H4 (cell line): ENCODE measurements at places on chromosomes 6 and 20.
A peak's percentile ranks its signal among the peaks of the same experiment; 100 is the strongest.

DNA sequence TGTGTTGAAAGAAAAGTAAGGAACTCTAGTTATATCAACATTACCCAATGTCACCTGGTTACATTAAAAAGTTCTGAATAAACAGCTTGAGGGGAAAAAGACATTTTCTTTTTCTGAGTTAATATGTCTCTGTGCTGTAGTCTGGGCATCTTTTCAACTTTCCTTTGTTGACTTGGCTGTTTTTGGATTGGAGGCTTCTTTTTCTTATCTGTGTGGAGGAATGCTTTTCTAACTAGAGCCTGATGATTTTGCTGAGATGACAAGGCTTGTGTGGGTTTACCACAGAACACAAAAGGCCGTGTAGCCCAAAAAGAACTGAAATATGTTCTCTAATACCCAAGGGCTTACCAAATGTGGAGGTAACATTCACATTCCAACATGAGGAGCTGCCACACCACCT lies 161.8 kb downstream of the KCNQ5 start:
- DNase-seq = no peak

DNA sequence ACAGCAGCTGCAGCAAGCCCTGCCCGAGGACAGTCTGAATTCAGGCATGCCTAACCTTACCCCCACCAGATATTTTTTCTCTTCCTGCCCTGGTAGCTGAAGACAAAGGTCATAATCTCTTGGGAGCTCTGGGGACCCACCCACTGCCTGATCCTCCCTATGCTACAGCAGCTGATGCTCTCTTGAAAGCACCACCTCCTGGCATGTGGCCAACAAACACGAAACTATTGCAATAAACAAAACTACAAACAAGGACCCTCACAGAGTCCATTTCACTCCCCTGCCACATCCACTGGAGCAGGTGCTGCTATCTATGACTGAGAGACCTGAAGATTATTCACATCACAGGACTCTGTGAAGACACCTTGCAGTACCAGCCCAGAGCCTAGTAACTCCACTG lies 238.5 kb upstream of the HS3ST5 start:
- DNase-seq = no peak

DNA sequence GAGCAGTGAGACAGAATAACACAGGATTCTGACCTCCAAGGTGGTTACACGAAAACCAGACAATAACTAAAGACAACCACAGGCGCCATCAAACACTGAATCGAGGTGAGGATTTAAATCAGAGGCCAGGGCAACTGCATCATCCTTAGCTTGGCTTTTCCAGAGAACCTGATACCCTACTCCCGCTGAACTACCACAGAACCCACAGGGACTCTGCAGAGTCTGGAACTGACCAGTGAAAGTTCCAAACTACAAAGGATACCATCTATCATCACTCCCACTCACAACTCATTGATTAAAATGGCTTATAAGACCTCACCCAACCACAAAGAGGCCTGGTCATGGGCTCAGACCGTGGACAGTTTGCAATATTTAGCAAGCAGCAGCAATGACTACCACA lies 85.0 kb downstream of the BFSP1 start:
- DNase-seq = no peak

DNA sequence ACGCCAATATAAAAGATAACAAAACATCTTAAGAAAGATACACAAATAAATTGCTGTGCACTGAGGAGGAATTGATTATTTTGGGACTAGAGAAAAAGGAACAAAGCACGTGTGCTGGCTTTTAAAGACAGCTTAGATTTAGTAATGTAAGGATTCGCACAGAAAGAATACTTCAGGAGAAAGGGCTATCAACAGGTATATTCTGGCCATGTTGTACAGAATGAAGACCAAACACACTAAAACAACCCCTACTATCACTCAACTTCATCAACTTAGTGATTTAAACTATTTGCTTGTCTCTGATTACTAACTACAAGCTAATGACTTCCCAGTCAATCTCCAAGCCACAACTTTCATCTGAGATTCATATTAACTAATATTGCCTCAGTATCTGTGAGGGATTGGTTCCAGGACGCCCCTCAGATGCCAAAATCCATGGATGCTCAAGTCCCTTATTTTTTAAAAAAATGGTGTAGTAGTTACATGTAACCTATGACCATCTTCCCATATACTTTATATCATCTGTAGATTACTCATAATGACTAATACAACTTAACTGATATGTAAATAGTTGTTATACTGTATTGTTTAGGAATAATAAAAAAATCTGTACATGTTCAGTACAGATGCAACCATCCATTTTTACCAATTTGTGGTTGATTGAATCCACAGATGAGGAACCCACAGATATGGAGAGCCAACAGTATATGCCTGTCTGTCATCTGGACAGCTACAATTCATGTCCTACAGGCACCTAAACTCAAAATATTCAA lies 4.5 kb downstream of the DEK start:
- no peak for DNase-seq

DNA sequence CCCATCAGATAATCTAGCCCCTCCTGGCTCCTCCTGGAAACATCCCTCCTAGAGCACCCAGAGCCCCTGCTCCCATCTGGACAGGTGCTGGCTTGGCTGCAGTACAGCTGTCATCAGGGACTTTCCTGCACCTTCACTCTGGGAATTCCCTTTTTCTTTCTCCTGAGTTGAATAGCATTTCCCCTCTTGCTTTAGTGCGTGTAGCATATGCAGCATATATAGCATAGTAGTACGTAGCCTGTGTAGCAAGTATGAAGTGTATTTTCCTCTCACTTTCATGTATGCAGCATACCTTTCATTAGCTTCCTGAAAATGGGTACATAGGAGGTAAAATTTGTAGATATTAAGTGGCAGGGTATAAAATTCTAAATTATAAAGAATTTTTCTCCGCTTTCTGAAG lies 352.9 kb downstream of the ESR1 start:
- DNase-seq = no peak

DNA sequence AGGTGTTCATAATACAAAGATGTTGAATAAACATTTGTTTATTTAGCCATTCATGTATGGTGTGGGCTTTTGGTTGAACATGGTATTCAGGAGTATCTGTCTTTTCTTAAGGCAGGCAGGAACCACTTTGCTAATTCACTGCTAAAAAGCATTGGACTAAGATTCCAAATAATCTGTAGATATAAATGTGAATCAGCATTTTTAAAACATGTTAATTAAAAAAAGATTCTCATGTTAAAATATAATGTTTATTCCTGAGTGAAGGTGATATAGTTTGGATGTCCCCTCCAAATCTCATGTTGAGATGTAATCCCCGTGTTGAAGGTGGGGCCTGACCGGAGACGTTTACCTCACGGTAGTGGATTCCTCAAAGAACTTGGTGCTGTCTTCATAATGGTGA lies 19.3 kb downstream of the CRISP1 start:
- DNase-seq = no peak

GRCh38 chr6:40054186-40054585 lies 119.9 kb upstream of the MOCS1 start:
- DNase-seq = no peak

DNA sequence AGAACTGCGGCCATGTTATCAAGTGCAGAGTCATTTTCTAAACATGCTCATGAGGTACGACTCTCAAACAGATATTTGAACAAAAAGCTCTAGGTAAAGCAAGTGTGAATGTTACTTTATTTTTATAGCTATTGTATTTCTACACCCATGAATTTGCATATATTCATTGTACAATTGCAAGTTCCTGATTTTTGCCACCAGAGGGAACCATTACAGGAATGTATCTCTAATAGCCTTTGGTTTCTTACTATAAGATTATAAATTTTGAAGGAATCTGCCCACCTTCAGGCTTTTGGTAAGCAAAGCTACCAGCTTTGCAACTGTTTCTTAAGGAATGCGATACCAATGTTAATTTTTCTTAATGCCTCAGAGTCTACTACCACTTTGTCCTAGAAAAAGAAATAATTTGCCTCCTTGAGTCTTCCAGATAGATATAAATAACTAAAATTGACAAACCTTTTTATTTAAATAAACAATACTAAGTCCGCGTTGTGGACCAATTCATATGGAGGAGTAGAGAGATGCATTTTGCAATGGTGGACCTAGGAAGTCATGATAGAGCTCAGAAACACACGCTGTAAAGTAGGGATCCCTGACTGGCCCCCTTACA lies 125.4 kb upstream of the SAMD5 start:
- peak; percentile 4 for DNase-seq

DNA sequence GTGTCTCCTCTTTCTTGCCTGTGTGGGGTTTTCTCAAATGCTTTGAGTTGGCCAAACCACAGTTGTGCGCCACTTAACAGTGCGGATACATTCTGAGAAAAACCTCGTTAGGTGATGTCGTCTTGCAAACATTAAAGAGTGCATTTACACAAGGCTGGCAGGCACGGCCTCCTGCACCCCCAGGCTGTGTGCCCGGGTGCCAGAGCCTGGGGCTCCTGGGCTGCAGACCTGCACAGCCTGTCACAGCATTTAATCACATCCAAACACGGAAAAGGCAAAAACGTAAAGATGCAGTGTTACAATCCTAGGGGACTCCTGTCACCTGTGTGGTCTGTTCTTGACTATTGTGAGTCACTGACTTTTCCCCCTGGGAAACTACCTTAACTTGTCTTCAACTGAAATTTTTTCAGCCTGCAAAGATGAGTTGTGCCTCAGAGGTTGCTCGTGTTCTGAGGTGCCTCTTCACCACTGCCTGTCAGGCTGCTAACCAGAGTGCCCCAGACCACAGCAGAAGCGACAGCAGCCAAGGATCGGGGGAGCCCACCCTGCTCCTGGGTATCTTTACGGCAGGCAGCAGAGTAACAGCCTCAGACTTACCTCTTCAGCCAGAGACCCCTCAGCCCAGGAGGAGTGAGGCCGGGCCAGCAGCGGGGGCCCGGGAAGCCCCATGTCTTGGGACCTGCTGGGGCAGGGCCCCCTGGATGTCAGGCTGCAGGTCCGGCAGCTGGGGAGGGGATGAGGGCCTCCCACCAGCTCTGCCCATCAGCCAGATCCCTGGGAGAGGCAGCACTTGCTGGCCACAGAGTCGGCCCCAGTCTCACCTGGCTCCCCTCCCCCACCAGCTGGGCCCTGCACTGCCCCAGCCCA lies 683 bp upstream of the C20orf204 start:
- no peak for DNase-seq

DNA sequence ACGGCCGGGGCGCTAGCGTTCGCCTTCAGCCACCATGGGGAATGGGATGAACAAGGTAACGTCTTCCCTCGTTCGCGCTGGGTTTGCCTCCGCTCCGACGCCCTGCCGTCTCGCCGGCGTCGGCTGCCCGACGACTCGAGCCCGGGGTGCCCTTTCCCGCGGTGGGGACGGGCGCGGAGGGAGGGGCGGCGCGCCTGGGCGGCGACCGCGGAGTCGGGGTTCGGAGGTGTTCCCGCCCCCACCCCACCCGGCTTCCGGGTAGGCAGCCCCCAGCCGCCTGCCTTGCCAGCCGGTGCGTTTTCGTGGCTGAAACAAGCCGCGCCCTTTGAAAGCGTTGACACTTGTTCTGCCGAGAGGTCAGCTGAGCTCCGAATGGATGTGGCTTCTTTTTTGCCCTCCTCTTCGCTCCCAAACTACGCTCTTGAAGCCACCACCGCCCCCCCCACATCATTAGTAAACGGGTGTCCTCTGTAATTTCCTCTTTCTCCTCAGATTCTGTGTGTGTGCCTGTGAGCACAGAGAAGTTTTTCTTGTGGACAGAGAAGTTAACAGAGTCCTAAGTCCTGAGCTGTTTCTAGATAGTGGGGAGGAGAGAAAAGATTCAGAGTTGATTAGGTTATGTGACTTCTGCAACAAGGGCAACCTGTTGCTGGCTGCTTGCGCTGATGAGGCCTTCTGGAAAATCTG lies 362 bp downstream of the DUSP22 start:
- peak; percentile 40 for DNase-seq

DNA sequence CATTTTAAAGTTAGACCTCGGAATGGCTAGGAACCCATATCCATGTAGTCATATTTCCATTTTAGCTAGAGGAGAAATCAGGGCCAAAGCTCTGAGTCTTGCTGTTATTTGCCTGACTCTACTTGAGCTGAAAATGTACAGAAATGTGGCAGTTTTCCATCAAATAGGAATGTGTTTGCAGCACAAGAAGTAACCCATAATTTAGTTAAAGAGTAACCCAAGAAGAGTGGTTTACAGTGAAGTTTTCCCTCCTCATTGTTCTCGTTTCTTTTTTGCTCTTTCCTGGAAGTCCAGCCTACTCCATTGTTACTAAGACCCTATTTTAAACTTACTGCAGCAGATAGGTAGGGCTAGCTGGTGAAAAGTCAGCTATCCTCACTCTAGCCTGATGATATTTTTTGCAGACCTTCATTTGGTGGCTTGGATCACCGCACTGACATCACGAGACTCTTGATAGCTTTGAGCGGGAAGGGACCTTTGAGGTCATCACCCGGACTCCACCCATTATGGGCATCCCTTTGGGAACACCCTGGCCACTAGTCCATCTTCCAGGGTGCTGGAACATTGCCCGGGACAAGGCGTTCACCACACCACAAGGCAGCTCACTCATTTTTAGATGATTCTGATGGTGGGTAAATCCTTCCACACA lies 28.0 kb upstream of the ADGRF5 start:
- DNase-seq = no peak

DNA sequence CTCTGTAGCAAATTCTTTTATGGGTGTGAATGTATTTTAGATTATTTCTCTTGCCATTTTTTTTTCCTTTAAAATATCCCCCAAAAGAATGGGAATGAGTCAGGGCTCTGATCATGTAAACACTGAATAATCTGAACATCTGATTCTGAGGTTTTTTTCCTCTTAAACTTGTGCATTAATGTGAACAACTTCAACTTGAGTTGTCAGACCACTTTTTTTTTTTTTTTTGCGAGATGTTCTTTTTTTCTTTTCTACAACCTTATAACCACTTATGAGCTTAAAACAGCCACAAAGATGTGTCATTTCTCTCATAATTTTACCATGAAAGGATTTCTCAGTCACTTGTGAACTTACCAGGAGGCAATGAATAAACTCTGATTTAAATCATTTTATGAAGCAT lies 85.3 kb downstream of the TBC1D7 start:
- DNase-seq = no peak

DNA sequence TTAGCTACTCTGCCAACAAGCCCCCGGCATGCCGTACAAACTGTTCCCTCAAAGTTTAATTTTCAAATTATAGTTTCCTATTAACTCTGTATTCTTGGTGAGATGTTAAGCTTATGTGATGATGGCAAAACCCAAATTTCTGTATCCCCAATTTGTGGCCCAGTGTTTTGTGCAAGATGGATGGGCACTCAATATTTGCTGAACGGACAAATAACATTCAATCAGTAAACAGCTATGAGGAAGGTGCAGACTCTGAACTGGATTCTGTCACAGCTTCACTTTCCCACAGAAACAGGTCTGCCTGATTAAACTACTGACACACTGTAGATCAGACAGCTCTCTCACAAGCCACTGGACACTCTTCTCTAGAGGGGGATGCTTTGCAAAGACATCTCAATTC lies 54.1 kb downstream of the NUDT3 start:
- no peak for DNase-seq
